ENCODE measurements at places on chromosomes 11 and 22.

DNA sequence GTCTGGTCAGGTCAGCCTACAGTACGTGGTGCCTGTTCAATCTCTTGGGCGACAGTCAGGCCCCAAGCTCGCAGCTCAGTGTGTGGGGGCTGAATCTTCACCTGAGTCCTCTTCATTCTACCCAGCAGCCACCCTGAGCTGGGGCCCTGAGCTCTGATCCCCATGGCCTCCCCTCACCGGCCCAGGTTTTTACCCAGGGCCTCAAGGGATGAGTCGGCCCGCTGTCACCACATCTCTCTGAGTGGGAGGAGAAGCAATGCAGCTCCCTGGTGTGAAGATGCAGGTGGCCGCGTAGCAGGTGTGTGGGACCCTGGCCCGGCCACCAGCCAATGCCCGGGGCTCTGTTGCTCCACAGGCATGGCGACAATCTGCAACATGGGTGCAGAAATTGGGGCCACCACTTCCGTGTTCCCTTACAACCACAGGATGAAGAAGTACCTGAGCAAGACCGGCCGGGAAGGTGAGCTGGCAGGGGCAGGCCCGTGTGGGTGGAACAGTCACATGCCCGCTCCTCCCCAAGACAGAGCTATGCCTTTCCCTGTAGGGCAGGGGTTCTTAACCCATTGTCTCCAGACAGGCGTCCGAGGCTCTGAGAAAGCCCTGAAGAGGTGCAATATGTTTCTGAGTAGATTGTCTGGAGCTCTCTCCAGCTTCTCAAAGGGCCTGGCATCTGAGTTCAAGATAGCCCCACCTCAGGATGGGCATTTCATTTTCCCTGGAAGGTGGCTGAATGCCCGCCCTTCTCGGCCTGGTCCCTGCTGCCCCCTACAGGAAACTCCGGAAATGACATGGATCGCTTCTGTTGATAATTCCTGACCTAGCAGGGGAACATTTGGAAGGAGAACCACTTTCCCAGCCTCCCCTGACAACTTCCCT, 26.9 kb downstream of the POLR3H start:
- DNase-seq: peak; percentile 36

GRCh38 chr11:11659567-11660362, 38.0 kb upstream of the GALNT18 start:
- DNase-seq: no peak

- no peak for DNase-seq
Measured at GRCh38 chr11:12161137-12161536, 50.7 kb downstream of the MICAL2 start.

DNA sequence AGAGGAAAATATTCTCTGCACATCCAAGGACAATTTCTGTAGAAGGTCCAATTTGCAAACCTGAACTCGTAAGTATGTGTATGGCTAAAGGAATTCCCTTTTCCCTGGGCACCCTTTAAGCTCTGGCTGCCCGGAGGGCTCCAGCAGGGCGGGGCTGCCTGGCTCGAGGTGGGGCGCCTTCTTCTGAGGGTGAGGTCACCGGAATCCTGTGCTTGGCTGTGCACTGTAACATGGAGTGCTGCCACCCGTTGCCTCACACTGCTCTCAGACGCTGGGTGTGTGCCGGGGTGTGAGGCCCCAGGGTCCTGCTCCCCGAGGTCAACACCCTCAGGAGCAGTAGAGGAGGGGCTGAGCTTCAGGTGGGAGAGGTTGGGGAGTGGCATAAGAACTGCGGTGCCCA, 61.5 kb downstream of the SYN3 start:
- DNase-seq: no peak

- DNase-seq: no peak
Measured at GRCh38 chr22:26050079-26050478, 119.2 kb upstream of the SEZ6L start.

DNA sequence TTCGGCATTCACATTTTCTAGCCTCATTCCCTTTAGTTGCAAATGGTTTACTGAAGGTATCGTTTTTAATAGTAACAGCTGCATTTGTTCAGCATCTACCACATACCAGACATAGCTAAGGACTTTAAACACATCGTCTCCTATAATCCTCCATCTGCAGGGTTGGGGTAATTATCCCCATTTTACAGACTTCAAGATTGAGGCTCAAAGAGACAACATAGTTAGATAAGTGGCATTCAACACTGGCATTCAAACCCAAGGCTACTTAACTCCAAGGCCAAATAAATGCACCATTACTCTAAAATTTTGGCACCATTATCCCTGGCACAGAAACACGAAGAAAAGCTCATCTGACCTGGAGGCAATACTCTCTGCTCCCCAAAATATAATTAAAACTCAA, 28.5 kb downstream of the SMCO4 start:
- DNase-seq: no peak

DNA sequence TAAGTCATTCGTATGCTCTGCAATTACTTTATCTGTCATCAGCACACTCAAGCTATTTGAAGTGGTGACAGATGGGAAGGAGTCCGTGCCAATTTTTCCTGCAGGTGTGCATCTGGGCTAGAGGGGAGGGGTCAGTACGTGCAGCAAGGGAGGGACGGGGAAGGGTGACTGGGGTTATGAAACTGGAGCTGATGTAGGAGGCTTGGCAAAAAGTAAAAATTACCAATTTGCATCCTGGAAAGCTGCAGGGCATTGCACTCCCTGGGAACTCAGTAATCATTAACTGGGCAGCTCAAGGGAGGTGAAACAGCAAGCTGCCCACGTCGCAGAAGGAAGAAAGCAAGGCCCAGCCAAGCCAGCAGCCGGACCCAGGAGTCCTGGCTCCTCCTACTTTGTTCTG, 87.1 kb upstream of the TMEM45B start:
- no peak for DNase-seq

GRCh38 chr11:115251126-115251525, 253.1 kb downstream of the CADM1 start:
- DNase-seq: no peak

GRCh38 chr22:45211435-45211834, 29.3 kb downstream of the KIAA0930 start:
- no peak for DNase-seq

All from CD4-positive, alpha-beta memory T cell (primary cell).